ENCODE measurements at places on chromosomes 4 and X.

DNA sequence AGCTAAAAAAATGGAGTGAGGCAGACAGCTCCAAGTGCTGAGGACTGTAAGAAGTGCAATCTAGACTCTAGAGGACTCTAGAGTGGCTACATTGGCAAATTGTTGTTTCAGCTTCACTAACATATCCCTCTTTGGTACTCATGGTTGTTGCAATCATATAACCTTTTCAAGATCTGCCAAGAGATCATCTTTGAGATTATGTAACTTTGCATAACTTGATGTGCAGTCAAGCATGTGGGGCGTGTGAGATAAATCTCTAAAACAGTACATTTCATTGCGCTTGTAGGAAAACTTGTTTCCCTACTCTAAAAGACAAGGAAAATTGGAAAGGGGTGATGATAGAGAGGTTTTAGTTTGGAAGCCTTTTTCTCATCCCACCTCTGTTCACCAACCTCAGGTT lies 11.2 kb upstream of the BRS3 start:
- DNase-seq = no peak

- DNase-seq = no peak
Observed at GRCh38 chr4:13302876-13303275, 181.3 kb downstream of the RAB28 start.

GRCh38 chrX:46547857-46548256 lies 2.6 kb upstream of the ZNF674 start:
- DNase-seq = no peak

GRCh38 chr4:176002007-176002613 lies 63.5 kb upstream of the WDR17 start:
- no peak for DNase-seq

- no peak for DNase-seq
Observed at GRCh38 chrX:31057691-31058090, 14.2 kb downstream of the FTHL17 start.

DNA sequence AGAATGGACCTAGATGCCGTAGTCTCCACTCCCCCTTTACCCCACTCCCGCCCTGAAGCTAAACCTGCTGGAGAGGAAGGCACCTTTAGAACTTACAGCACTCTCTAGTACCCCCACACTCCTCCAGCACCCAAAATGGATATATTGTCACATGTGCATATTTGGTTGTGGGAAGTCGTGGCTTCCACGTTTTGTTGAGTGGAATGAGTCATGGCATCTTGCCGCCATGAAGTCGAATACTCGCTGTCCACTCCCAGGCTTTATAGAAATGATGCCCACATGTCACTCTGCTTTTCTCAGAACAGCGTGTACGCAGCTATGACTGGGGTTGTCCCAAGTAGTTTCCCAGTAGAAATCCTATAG lies 545 bp downstream of the ABCE1 start:
- peak; percentile 9 for DNase-seq

GRCh38 chrX:41121766-41122165 lies 36.5 kb downstream of the USP9X start:
- DNase-seq = no peak

Data from smooth muscle cell of the brain vasculature (primary cell).